AG09319 (cell line): ENCODE measurements at places on chromosomes 12 and 14.

DNA sequence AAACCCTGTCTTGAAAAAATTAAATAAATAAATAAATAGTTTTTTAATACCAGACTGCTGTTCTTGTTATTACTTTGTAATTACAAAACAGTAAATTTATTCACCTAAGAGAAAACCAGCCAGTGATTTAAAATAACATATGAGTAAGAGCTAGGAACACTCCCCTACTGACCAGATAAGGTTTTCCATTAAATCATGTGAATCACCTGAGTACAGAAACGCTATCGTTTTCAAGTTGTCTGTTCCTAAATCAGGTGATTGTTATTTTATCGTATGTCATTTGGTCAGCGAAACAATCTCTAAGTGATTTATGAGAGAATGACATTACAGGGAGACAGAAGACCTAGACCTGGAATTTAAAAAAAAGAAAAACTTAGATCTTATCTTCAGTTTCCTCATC lies 47.3 kb downstream of the RPS29 start:
- DNase-seq: no peak

- DNase-seq: no peak
Observed at GRCh38 chr14:68182492-68182891, 362.9 kb downstream of the RAD51B start.

DNA sequence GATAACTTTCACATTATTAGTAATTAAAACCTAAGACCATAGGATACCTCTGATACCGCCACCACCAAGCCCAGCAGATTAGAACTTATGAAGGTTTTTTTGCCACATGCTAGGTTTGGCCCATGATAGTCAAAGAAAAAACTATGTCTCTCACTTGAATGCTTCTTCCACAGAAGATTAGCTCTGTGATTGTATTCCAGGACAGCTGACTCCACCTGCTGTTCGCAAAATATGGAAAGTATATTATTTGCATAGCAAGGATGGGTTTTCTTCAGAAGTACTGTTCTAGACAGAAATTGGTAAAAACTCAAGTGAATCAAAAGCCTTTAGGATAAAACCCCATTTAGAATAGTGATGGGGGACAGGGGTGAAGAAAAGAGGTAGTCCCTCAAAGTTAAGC lies 42.2 kb downstream of the PPFIBP1 start:
- no peak for DNase-seq

DNA sequence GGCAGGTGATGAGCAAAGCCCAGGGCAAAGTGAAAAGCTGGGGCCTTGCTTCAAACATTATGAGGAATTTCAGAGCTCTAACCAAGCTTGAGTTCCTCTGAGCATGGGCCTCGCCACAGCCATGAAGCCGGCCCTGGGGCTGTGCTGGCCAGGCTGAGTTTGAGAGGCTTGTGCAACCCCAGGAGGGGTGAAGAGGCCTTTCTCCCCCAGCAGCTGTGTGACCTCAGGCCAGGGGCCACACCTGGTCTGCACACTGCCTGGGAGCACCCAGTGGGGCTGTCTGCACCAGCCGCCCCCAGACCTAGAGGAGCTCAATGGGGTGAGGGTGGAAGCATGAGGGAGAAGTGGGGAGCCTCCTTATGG lies 204.9 kb upstream of the C14orf180 start:
- no peak for DNase-seq

DNA sequence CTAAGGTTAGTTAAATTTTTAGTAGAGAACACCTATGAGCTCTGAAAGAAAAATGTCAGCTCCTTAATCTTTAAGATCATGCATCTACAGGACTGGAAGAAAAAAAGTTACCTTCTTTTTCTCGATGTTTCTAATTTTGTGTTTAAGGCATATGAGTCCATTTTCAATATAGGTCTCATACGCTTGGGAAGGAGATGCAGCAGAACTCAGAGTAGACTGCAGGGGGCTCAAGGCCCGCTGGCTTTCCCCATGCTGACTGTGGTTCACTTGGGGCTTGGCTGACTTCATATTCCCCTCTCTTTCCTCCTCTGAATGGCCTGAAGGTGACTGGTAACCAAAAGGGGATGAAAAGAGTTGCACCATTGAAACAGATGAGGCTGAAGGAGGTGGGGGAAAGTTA lies 1.5 kb downstream of the CAPRIN2 start:
- no peak for DNase-seq

GRCh38 chr14:57883061-57883460 lies 17.2 kb upstream of the SLC35F4 start:
- DNase-seq: no peak

- DNase-seq: no peak
Observed at GRCh38 chr14:66606826-66607225, 98.9 kb downstream of the GPHN start.
